ENCODE measurements at places on chromosomes 7 and 10. TPM values are rescaled to one million over a fixed set of nuclear protein-coding genes. Genes with fewer than 3 reads are reported as not detected.
A peak's percentile ranks its signal among the peaks of the same experiment; 100 is the strongest.

DNA sequence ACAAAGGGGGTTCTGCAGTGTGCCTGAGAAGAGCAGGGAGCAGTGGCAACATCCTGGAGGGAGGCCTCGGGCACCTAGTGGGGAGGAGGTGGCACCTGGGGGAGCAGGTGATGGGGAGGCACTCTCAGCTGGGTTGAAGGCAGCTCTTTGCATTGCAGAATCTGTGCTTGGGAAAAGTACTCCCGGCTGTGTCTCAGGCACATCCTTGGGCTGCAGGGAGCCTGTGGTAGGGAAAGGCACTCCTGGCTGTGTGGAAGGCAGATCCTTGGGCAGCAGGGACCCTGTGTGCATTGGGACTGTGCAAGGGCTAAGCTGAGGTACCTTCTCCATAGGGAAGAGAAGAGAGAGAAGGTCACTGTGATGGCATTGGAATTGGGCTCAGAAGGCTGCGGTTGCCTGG is 52.8 kb upstream of the ANTXRL start:
- no peak for DNase-seq
- no peaks in the 10 kb centered on the region for H3K27me3 ChIP-seq
- H3K36me3 ChIP-seq: no peaks in the 10 kb centered on the region
- H3K27ac ChIP-seq: no peak overlapping the region
- no peak overlapping the region for H3K4me3 ChIP-seq

STRA8 gene
- polyA plus RNA-seq: not detected

- no peaks in the 10 kb centered on the region for H3K27me3 ChIP-seq
- H3K36me3 ChIP-seq: peaks cover 91% of the 10 kb centered on the region
- no peak overlapping the region for H3K27ac ChIP-seq
- no peaks in the 10 kb centered on the region for H3K4me1 ChIP-seq
- no peak for DNase-seq
- no peak overlapping the region for H3K4me3 ChIP-seq
Observed at GRCh38 chr7:5374464-5374863, 49.2 kb downstream of the TNRC18 start.

GRCh38 chr7:132601783-132602182 is 25.5 kb upstream of the PLXNA4 start:
- no peak overlapping the region for H3K27ac ChIP-seq
- H3K4me1 ChIP-seq: no peaks in the 10 kb centered on the region
- no peak for DNase-seq
- H3K4me3 ChIP-seq: no peak overlapping the region
- no peaks in the 10 kb centered on the region for H3K27me3 ChIP-seq

CFAP46 gene
- 0.03 TPM for polyA plus RNA-seq

GRCh38 chr7:157703534-157704195 is 366.9 kb downstream of the DNAJB6 start:
- no peaks in the 10 kb centered on the region for H3K36me3 ChIP-seq
- H3K4me1 ChIP-seq: no peaks in the 10 kb centered on the region
- H3K4me3 ChIP-seq: no peak overlapping the region
- H3K27me3 ChIP-seq: peaks cover 15% of the 10 kb centered on the region
- DNase-seq: no peak

ANKIB1 gene
- polyA plus RNA-seq: 5.7 TPM

- no peaks in the 10 kb centered on the region for H3K27me3 ChIP-seq
- H3K4me1 ChIP-seq: no peaks in the 10 kb centered on the region
- no peak overlapping the region for H3K27ac ChIP-seq
- no peaks in the 10 kb centered on the region for H3K36me3 ChIP-seq
- DNase-seq: no peak
- H3K4me3 ChIP-seq: no peak overlapping the region
Observed at GRCh38 chr7:72015136-72015535, 397.0 kb downstream of the CALN1 start.

DNA sequence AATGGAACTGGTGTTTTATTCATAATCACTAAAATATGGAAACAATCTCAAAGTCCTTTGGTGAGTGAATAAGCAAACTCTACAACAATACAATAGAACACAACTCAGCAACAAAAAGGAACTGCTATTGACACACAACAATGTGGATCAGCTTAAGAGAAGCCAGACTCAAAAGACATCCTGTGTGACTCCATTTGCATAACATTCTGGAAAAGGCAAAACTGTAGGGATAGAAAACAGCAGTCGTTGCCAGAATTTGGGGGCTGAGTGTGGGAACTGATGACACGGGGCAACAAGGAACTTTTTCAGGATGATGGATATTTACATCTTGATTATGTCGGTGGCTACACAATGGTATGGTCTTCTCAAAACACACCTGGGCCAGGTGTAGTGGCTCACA is 32.4 kb upstream of the SVIL start:
- H3K4me3 ChIP-seq: no peak overlapping the region
- no peaks in the 10 kb centered on the region for H3K27me3 ChIP-seq
- DNase-seq: no peak
- H3K4me1 ChIP-seq: no peaks in the 10 kb centered on the region
- no peaks in the 10 kb centered on the region for H3K36me3 ChIP-seq

ZNF467 gene
- polyA plus RNA-seq: 52.8 TPM

DNA sequence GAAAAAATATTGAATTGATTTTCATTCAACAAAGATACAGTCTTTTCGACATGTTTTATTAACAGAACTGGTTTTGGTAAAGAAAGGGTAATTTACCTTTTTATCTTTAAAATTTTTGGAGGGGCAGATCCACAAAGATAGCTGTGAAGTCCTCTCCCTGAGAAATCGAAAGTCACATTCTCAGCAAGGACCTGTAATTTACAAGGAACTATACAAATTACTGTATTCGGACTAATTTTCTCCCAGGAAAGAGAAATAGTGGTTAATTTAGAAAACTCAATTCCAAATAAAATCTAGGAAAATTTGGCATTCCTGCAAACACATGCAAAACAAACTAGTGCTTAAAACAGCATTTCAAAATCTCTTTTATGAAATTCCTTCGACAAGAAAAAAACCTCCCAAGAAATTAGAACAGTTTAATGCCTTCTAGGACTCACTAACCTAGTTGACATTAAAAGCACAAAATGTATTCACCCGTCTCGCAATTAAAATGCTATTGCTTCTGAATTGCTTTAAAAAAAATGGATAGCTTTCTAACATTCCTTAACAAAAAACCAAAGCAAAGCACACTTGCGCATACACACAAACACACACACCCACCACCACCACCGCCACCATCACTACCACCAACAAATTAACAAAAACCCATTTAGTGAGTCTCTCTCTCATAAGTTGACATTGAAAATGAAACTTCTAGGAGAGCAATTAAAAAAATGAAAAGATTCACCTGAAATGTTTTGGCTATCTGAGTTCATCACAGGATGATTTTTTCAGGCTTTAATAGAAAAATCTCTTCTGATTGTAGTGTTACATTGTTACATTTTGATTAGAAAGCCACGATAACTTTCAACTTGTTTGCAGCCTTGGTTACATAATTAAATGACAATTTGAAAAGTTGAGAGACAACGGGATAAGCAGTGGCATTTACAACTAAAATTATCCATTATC is 4.0 kb upstream of the NKX2-3 start:
- no peak overlapping the region for H3K4me3 ChIP-seq
- no peak overlapping the region for H3K27ac ChIP-seq
- H3K4me1 ChIP-seq: peaks cover 37% of the 10 kb centered on the region
- peaks cover 96% of the 10 kb centered on the region for H3K27me3 ChIP-seq
- no peak for DNase-seq

PALS2 gene
- 2.8 TPM for polyA plus RNA-seq

ACSM6 gene
- not detected for polyA plus RNA-seq

DNA sequence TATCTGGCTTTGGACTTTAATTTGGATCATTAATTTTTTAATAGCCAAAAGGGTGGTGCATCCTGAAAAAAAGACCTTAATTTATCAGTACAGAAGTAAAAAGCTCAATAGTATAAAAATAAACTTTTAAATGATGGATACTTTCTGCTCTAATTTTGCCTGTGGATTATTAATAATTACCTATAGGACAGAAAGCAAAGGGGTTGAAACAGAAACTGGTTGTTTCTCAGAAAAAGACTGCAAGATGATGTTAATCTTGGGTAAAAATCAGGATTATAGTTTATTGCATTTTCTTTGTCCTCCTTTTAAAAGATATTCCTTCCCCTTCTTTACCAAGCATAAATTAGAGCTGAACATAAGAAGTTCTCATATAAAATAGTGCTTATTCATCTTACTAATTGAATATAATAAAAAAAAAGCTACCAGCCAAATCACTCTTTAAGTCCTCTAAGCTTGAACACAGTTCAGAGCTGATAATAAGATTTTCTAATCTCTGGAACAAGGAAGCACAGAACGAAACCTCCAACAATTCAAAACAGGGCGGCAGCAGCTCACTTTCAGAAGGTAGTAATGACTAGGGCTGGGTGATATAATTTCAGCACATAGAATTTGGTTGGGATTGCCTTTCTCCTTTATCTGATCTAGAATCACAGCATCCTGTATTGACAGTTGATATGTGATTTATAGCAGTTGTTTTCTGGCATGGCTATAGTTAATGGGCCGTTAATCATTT is 8.1 kb upstream of the GPR85 start:
- H3K36me3 ChIP-seq: no peaks in the 10 kb centered on the region
- H3K4me1 ChIP-seq: no peaks in the 10 kb centered on the region
- no peak for DNase-seq
- H3K27me3 ChIP-seq: no peaks in the 10 kb centered on the region
- H3K27ac ChIP-seq: no peak overlapping the region
- H3K4me3 ChIP-seq: no peak overlapping the region

- no peak overlapping the region for H3K4me3 ChIP-seq
- no peaks in the 10 kb centered on the region for H3K36me3 ChIP-seq
- no peaks in the 10 kb centered on the region for H3K4me1 ChIP-seq
- DNase-seq: no peak
Observed at GRCh38 chr7:79610313-79610712, 156.8 kb upstream of the MAGI2 start.

DNA sequence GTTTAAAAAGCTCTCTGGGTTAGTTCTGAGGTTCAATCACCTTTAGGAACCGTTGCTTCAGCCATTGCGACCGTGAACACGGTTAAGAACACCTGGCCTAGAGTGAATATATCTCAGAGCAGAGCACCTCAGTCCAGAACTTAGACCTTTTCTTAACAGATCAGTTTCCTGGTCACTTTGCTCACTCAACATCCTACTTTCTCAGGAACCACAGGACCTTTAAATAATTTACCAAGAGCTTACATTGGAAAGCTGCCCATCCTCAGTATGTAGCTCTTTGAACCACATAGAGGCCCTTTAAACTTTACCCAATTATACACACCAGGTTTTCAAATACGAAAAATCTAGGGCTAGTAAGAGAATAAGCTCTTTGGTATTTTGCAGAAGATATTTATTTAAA is 153.2 kb downstream of the NRBF2 start:
- no peaks in the 10 kb centered on the region for H3K27me3 ChIP-seq
- no peaks in the 10 kb centered on the region for H3K4me1 ChIP-seq
- no peak overlapping the region for H3K4me3 ChIP-seq

- no peaks in the 10 kb centered on the region for H3K36me3 ChIP-seq
- H3K27me3 ChIP-seq: no peaks in the 10 kb centered on the region
- DNase-seq: no peak
- no peaks in the 10 kb centered on the region for H3K4me1 ChIP-seq
- no peak overlapping the region for H3K27ac ChIP-seq
- no peak overlapping the region for H3K4me3 ChIP-seq
Observed at GRCh38 chr7:55171157-55171556, 152.3 kb downstream of the EGFR start.

GRCh38 chr10:34092891-34093290 is 722.2 kb downstream of the PARD3 start:
- H3K27me3 ChIP-seq: no peaks in the 10 kb centered on the region
- no peak overlapping the region for H3K27ac ChIP-seq

DNA sequence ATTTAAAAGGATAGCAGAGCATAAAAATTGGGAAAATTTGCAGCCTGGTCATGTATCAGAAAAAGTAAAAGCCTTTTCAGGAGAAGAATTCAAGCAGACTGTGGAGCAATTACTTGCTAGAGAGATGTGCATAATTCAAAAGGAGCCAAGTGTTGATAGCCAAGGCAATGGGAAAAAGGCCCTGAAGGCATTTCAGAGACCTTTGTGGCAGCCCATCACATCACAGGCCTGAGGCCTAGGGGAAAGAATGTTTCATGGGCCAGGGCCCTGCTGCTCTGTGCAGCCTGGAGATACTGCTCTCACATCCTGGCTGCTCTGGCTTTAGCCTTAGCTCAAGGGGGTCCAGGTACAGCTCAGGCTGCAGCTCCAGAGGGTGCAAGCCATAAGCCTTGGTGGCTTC is 152.9 kb downstream of the MAGI2 start:
- no peak for DNase-seq
- H3K36me3 ChIP-seq: no peaks in the 10 kb centered on the region
- no peak overlapping the region for H3K4me3 ChIP-seq
- H3K27me3 ChIP-seq: no peaks in the 10 kb centered on the region

FRMPD2 gene
- polyA plus RNA-seq: not detected

- H3K27ac ChIP-seq: no peak overlapping the region
- H3K27me3 ChIP-seq: no peaks in the 10 kb centered on the region
- no peak for DNase-seq
- no peaks in the 10 kb centered on the region for H3K36me3 ChIP-seq
- no peak overlapping the region for H3K4me3 ChIP-seq
- H3K4me1 ChIP-seq: no peaks in the 10 kb centered on the region
Observed at GRCh38 chr10:84499846-84500245, 171.5 kb downstream of the CCSER2 start.

DNA sequence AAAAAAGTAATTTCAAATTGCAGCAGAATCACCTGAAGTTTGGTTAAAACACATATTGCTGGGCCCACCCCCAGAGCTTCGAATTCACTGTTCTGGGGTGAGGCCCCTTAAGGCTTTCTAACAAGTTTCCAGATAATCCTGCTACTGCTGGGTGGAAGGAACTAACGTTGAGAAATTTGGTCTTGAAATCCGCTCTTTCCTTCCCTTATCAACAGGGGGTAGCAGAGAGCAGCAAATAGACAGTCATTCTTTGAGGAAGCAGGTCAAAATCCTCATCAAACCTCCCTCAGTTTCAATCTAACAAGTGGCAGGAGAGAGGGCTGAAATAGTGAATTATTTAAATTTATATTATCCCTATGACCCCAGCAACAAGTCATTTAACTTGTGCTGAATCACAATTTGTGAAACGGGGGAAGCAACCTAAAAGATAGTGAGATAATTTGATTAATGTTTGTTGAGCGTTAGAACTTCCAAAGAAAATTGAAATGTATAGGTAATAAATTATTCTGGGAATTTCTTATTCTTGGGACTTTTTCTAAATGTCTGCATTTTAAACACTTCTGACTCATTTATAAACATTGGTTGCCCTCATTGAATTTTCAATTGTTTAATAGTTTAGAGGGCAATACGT is 21.7 kb upstream of the MALSU1 start:
- DNase-seq: peak; percentile 54
- H3K27me3 ChIP-seq: no peaks in the 10 kb centered on the region

- no peaks in the 10 kb centered on the region for H3K36me3 ChIP-seq
- H3K4me3 ChIP-seq: no peak overlapping the region
- peaks cover 11% of the 10 kb centered on the region for H3K4me1 ChIP-seq
- no peak for DNase-seq
- H3K27me3 ChIP-seq: no peaks in the 10 kb centered on the region
- no peak overlapping the region for H3K27ac ChIP-seq
Observed at GRCh38 chr10:5096108-5096507, 1.9 kb downstream of the AKR1C3 start.

- no peaks in the 10 kb centered on the region for H3K27me3 ChIP-seq
- H3K27ac ChIP-seq: no peak overlapping the region
- DNase-seq: no peak
- H3K4me1 ChIP-seq: no peaks in the 10 kb centered on the region
Observed at GRCh38 chr7:79244482-79244881, 209.0 kb downstream of the MAGI2 start.
